Stimulated activated CD4-positive, alpha-beta T cell treated with anti-CD3 and anti-CD28 coated beads, TNF-alpha, amount 100 ng/mL, for 4 hours (primary cell): ENCODE measurements at places on chromosomes 3 and 15.

- DNase-seq: no peak
Observed at GRCh38 chr3:138459619-138460535, 25.5 kb downstream of the ESYT3 start.

- DNase-seq: no peak
Observed at GRCh38 chr3:53103397-53104296, 26.6 kb downstream of the RFT1 start.

- DNase-seq: no peak
Observed at GRCh38 chr3:95408464-95408862, 1345.6 kb downstream of the NSUN3 start.

DNA sequence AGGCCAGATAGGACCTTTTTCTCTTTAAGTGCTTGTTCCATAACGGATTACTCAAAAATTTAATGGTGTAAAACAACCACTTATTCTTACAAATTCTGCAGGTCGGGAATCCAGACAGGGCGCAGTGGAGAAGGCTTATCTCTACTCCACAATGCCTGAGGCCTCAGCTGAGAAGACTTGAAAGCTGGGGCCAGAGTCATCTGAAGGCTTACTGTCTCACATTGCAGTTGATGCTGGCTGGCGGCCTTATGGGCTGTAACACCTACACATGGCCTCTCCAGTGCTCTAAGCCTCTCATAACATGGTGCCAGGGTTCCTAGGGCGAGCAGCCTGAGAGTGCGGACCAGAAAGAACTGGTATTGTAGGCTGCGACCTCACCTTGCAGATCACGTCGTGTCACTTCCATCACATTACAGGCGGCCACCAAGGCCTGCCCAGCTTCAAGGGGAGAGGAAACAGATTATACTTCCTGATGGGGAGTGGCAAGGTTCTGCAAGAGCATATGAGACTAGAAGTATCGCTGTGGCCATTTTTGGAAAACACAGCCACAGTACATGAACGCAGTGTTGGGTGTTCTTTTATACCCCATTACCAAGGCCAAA is 32.4 kb downstream of the CMTM7 start:
- DNase-seq: no peak

DNA sequence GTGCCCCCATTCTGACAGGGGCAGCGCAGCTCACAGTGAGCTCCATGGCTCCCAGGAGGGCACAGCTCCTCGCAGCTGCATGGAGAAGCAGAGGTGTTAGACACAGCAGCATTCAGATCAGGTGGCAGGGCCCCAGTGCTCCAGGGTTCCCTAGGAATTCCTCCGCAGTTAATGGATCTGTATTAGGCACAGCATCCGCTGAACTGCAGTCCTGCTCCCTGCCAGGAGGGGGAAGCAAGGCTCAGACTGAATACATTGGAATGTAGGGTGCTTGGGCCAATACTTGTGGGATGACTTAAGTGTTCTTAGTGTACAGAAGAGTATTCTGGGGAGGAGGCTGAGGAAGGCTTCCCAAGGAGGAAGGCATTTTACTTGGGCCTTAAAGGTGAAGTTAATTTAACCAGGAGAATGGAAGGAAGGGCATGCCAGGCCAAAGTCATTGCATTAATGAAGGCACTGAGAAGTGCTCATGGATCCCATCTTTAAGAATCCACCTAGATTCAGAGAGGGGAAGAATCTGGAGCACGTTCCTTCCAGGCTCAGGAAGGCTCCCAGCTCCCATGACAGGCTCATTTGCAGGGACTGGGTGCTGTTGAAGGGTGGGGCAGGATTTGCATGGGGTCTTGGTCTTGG is 111.6 kb downstream of the RAB11A start:
- no peak for DNase-seq

DNA sequence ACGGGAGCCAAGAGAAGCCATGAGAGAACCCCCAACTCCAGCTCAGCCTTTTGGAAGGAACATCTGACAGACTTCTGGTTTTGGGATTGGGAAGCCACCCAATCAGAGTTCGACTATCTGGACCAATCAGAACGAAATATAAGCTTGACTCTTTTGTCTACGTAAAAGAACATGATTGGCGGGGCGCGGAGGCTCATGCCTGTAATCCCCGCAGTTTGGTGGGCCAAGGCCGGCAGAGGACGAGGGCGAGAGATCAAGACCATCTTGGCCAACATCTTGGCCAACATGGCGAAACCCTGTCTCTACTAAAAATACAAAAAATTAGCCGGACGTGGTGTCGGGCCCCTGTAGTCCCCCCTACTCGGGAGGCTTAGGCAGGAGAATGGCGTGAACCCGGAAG is 380.3 kb downstream of the TBL1XR1 start:
- no peak for DNase-seq

DNA sequence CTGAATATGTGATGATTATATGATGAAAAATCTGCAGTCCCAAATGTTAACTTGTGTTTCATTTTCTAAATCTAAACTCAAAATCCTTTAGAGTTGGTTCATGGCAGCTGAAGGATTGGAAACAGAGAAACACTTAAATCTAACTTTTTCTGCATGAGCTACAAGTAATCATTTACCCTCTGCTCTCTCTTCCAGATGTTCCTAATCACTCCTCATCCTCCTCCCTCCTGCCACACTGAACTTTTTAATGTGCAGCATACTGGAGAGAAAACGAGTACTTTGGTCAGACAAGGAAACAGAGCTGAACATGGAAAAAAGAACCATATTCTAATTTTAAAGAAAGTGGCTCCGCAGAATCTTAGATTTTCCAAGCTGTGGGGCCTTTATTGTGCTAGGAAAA is 321.2 kb upstream of the COL8A1 start:
- DNase-seq: no peak

DNA sequence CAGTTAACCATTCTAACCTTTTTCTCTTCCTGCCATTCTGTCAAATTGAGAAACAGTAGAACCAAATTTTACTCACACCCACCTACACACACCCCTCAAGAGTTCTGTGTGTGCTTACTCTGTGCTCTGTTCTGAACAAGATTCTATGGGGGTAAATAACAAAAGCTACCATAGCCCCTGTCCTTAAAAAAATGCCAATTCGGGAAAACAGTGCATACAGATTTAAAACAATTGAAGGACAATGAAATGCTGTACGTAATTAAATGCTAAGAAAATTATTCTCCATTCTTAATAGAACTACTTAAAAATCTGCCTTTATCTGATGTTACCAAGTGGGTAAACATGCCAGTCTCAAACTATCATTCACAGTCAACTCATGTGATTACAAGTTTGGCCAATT is 1107.5 kb downstream of the TUSC7 start:
- DNase-seq: no peak

GRCh38 chr15:61173899-61174689 is 55.0 kb downstream of the RORA start:
- no peak for DNase-seq

DNA sequence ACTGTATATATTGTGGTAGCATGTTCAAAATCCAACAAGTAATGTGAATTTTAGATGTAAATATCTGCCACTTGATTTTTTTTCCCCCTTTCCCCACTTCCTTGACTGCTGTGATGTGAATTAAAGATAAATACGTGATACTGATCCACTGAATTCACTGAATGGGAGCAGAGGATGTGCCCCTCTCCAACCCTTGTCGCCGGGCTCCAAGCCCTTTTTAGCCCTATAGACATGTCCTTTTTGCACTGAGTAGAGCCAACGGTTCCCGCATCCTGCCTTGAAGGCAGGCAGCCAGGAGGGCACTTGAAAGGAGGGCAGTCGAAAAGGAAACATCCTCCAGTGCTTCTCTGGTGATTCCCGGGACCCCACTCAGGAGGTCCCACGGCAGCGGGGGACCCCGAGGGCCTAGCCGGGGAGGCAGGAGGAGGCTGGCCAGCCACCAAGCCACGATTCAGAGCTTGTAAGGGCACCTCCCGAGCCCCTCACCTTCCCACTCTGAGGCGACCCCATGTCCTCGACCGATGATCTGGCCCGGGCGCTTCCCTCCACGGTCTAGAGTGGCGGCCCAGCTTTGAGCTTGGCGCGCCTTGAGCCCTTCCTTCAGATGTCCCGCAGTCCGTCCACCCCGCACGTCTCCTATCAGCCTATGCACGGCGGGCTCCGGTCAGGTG is 901 bp upstream of the MANF start:
- DNase-seq: no peak

- DNase-seq: no peak
Observed at GRCh38 chr15:29021857-29022256, 136.1 kb downstream of the APBA2 start.

DNA sequence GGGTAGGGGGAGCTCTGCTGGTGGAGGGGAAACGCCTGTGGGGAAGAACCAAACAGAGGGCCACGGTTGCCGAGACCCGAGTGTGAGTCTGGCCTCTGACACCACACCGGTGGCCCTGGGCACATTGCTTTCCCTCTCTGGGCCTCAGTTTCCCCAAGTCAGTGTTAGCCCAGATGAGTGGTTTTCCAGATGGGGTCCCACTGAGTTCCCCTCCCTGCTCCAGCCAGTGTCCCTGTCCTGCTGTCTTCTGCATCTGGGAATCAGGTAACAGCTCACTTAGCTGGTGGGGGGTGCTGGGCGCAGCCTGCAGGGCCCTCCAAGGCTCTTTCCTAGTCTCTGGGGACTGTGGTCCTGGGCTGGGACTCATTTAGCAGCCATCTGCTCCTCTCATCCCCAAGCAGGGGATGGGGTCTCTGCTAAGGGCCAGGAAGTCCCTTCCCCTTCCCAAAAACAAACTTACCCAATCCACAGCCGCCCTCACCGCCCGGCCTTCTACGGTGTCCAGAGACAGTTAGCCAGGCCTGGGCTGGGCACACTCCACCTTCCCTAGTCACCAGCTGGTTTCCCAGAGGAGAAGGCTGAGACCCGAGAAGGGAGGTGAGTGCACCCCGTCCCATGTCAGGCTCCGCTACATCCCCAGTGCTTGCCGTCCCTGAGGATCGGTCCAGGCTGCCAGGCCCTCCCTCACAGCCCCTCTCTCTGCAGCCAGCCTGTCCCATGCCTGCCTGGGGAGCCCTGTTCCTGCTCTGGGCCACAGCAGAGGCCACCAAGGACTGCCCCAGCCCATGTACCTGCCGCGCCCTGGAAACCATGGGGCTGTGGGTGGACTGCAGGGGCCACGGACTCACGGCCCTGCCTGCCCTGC is 676 bp downstream of the GP9 start:
- DNase-seq: no peak

DNA sequence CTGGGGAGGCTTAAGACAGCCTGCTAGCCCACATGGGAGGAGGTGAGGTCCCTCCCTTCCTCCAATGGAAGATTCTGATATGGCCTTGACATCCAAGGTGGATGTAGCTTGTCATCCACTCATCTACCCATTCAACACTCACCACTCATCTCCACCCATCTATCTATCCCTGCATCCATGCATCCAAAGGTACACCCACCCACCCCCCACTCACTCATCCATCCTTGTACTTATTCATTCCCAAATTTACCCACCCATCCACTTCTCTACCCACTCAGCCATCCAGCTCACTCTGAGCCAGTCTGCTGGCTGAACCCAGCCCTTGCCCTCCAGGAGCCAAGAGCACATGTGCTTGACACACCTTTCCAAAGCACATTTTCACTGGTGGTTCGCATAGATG is 189.7 kb downstream of the TLE3 start:
- DNase-seq: no peak

- no peak for DNase-seq
Observed at GRCh38 chr15:47718497-47719437, 1.5 kb downstream of the SEMA6D start.

DNA sequence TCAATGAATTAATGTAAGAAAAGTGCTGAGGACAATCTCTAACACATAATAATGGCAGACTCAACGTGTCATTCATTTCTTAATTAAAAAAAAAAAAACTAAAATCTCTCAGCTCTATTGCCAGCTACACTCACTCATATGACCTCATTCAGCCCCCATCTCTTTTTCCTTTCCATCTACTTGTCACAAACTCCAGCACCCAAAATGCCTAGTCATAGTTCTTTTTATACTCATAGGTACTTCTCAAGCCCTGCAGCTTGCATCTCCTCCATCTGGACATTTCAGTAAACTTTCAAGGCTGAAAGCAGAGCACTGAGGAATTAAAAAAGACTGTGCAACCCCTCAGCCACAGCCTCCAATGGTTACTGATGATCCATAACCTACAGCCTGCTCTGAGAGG is 109.8 kb downstream of the PLCH1 start:
- no peak for DNase-seq

GRCh38 chr3:51967384-51968169 is at the start of gene PCBP4:
Gene PCBP4, minus strand, starts transcription at chr3:51967454. Its CDS starts 6,214 bp downstream, at chr3:51961240.
- DNase-seq: no peak

DNA sequence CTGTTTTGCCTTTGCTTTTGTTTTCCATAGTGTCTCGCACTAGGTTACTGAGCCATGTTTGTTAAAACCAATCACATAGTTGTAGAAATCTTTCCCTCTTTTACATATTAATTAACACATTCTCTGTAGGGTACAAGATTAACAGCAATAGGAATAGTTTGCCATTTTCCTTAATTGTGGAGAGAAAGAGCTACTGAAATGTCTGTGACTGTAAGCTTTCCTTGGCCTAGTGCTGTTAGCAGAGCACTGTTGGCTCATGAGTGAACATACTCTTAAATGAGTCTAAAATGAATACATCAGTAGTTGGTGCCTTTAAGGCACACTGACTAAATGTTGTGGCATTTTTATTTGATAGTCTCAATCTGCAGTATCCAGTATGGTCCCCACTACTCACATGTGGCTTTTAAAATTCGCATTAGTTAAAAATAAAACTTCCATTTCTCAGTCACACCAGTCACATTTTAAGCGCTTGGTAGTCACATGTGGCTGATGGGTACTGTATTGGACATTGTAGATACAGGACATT is 28.2 kb downstream of the CHD2 start:
- DNase-seq: no peak

DNA sequence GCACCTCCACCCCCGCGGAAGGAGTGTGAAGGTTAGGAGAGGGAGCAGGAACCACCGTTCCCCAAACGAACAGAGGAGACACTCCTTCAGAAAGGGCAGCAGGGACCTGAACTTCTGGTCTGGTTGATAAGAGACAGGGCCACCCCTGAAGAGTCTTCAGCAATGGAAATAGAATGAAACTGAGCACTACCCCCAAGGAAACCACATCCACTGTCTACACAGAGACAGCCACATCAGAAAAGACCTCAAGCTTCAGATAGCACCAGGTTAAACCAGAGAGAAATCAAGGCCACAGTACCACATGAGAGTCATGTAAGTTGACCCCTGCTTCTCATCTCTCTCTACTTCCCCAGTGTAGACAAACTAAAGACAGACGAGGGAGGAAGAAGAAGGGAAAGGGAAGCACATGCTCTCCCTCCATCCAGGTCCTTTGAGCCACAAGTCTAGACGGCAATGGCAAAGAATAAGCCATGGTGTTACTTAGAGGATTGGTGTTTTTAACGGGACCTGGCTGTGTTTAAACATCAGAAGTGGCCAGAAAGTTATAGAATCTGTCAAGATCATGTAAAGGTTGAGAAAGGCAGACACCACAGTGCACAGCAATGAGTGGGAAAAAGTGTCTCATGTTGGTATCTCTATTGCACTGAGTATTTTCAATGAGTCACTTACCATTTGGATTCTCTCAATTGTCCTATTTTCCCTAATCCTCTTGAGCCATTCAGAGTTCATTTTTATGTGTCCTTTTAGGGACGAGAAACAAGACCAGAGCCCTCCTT is 31.4 kb upstream of the CTNNB1 start:
- DNase-seq: no peak

DNA sequence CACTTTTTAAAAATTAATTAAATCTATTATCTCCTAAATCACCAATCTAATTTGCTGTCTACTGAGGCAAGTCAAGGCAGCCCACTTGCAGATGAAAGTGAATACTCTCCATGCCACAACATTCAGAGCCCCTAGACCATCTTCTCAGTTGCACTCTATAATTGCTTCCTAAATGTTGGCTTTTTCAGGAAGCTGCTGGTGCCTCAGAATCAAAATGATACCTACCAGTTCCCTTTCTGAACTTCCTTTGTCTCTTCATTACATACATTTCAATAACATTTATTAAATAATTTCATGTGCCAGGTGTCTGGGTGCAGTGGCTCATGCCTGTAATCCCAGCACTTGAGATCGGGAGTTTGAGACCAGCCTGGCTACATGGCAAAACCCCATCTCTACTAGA is 124.1 kb downstream of the SERPINI1 start:
- no peak for DNase-seq
